Suppressor macrophage treated with lipopolysaccharide for 4 hours (primary cell): ENCODE measurements at places on chromosomes 3 and 15.

GRCh38 chr3:82055792-82056191, 294.3 kb upstream of the GBE1 start:
- no peak for DNase-seq

- DNase-seq = no peak
Measured at GRCh38 chr15:99632521-99632920, 66.7 kb downstream of the MEF2A start.

GRCh38 chr3:12719541-12719940, 39.5 kb downstream of the TMEM40 start:
- no peak for DNase-seq

DNA sequence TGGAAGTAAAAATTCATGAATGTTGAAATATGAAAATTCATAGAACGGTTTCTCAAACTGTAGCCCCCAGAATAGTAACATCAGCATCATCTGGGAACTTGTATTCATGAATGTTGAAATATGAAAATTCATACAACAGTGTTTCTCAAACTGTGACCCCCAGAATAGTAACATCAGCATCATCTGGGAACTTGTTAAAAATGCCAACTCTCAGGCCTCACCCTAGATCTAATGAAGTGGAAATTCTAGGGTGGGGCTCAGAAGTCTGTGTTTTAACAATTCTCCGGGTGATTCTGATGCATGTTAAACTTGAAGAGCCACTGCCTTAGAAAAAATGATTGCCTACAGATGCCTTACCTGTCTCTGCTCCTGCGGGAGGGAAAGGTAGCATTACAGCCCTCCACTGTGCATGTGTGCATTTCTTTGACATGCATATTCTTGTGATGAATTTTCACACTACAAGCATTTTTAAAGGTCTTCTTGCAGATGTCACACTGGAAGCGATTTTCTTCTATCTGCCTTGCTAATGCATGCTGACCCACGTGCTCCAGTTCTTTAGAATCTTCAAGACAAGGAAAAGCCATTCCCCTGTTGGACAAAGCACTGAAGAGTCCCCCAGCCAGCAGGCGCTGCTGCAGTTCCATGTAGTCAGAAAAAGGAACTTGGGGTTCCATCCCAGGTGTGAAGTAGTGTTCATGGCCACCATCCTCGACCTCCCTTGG, 21.7 kb downstream of the BNC1 start:
- no peak for DNase-seq

- no peak for DNase-seq
Measured at GRCh38 chr3:41190509-41191284, 8.6 kb upstream of the CTNNB1 start.
